Stimulated activated CD8-positive, alpha-beta memory T cell treated with anti-CD3 and anti-CD28 coated beads, Interleukin-15, amount 100 ng/mL, for 4 hours (primary cell): ENCODE measurements at places on chromosomes 1 and 21.

DNA sequence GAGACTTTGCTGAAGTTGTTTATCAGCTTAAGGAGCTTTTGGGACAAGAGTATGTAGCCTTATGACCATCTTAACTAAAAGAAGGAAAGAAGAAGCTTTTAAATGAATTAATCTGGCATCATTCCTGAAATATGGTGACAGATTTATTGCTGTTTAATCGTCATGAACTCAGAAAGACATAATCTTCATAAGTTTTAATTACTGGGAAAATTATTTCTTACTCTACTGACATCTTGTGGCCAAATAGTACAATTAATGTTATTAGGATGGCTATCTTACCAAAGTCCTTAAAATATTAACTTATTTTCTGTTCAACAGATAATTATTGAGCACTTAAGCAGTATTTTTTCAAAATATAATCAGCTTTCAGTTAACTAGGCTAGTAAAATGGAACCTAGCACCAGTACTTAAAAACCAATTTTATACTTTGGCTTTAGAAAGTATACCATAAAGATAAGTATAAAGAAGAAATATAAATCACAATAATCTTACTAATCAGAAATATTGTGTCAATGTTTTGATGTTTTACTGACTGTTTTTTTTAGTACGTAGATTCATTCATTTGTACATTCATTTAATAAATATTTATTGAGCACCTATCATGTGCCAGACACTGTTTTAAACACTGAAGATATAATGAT lies 34.7 kb upstream of the GPR25 start:
- DNase-seq = no peak

DNA sequence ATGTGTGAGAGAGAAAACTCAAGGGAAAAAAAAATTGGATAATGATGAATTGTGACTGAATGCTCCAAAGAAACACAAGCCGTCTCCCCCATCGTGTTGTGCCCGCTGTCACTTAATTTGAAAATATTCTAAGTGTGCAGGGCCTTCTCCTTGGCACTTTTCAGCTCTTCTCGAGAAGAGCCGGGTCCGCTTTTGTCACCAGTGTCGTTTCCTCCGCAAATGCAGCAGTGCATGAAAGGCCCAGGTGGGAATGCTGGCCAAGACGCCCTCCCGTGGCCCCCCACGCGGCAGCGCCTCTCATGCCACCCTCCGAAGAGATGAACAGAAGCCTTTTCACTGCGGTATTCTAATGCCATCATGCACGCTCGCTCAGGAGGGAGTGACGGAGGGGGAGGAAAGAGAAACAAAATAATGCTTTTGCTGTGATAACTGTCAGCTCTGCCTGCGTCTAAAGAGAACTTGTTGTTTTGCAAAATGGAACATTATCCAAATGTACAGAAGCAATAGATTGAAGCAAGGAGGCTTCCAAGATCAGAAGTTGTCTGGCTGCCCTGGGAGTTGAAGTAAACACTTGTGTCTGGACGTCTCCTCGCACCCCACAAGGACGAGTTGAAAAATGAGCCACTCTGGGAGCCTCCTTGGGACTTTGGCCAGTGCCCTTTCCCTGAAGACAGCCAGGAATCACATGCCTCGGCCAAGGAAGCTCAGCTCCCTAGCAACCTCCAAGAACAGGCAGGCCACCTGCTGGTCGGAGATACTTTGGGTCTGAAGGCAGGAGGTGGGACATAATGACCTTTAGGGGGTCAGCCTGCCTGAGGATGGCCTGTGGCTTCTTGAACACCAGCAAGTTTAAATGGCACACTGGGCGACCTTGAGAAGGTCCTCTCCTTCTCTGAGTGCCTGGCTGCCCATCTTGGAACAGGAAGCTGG lies 166.1 kb upstream of the ZC3H12A start:
- no peak for DNase-seq

GRCh38 chr1:170284512-170284911 lies 138.8 kb downstream of the NTMT2 start:
- no peak for DNase-seq

- no peak for DNase-seq
Observed at GRCh38 chr1:97726386-97726785, 194.4 kb downstream of the DPYD start.

GRCh38 chr1:89698020-89698560 lies 65.2 kb downstream of the LRRC8C start:
- no peak for DNase-seq
